ENCODE measurements at places on chromosomes 3 and 15. TPM values are rescaled to one million over a fixed set of nuclear protein-coding genes. Genes with fewer than 3 reads are reported as not detected.

The TLR9 gene
- total RNA-seq = not detected

The CFAP91 gene
- total RNA-seq = 2.2 TPM

GRCh38 chr15:78255421-78256043 is 8.8 kb upstream of the DNAJA4 start:
- no peak for DNase-seq
- peaks cover 6% of the 10 kb centered on the region for H3K27me3 ChIP-seq

- H3K36me3 ChIP-seq = no peaks in the 10 kb centered on the region
- no peak overlapping the region for H3K27ac ChIP-seq
- no peaks in the 10 kb centered on the region for H3K4me1 ChIP-seq
- no peak for DNase-seq
These were observed 75.6 kb downstream of the APBA2 start for GRCh38 chr15:28961391-28961790.

GRCh38 chr3:40129981-40130380 is 179.5 kb upstream of the EIF1B start:
- no peak overlapping the region for H3K27ac ChIP-seq
- H3K27me3 ChIP-seq = peaks cover 9% of the 10 kb centered on the region
- H3K4me1 ChIP-seq = no peaks in the 10 kb centered on the region

GRCh38 chr3:187295316-187296034 is 3.9 kb upstream of the MASP1 start:
- peaks cover 7% of the 10 kb centered on the region for H3K27me3 ChIP-seq
- no peak overlapping the region for H3K27ac ChIP-seq
- H3K36me3 ChIP-seq = no peaks in the 10 kb centered on the region

DNA sequence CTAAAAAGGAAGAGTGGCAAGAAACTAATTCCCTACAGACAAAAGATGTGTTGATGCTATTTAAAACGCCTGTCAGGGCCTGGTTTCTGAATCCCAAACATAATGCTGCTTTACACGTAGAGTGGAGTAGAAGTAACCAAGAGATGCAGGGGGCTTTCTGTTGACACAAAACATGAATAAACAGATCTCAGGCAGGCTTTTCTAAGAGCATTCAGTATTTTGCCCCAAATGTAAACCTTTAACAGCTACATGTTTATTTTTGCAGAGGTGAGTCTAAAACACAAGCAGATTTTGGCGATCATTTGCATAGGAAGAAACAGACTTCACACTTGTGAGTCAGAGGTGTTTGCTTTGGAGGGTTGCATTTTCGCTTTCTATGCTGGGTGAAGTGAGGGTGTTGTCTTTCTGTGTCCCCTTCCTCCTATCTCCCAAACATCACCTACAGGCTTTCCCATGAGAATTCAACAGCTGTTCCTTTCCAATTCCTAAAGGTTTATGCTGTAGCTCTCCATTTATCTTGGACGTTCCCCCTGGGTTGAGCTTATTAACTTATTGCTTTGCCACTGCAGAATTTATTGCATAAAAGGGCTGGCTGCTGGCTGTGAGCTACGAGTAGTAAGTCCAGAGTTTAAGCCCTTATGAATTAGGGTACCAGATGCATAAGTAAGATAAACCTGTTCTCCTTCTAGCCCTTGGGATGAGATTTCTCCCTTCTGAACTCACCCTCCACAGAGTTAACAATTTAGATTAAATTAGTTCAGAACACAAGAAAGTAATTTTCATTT is 156.7 kb downstream of the DIPK2A start:
- H3K27ac ChIP-seq = peak overlapping the region; percentile 20
- peaks cover 10% of the 10 kb centered on the region for H3K36me3 ChIP-seq
- no peak for DNase-seq
- no peak overlapping the region for H3K4me3 ChIP-seq
- no peaks in the 10 kb centered on the region for H3K27me3 ChIP-seq
- H3K4me1 ChIP-seq = peaks cover 17% of the 10 kb centered on the region

The TM4SF1 gene
- total RNA-seq = 0.90 TPM

The LTF gene
- 0.14 TPM for total RNA-seq

DNA sequence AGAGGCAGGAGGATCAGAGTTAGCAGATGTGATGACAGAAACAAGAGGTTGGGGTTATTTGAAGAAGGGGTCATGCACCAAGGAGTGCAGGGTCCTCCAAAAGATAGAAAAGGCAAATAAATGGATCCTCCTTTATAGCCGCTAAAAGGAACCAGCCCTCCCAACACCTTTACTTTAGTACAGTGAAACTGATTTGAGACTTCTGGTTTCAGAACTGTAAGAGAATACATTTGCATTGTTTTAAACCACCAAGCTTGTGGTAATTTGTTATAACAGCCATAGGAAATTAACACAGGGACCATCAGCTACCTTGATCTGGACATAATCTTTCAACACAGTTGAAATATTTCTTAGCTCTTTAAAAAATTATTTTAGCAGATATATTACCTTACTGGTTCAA is 166.6 kb downstream of the TIGIT start:
- no peaks in the 10 kb centered on the region for H3K27me3 ChIP-seq
- H3K27ac ChIP-seq = no peak overlapping the region
- H3K4me1 ChIP-seq = peaks cover 6% of the 10 kb centered on the region
- no peak overlapping the region for H3K4me3 ChIP-seq
- H3K36me3 ChIP-seq = no peaks in the 10 kb centered on the region

Measured in WTC11 (cell line).